ENCODE measurements at places on chromosomes 1 and 21.

DNA sequence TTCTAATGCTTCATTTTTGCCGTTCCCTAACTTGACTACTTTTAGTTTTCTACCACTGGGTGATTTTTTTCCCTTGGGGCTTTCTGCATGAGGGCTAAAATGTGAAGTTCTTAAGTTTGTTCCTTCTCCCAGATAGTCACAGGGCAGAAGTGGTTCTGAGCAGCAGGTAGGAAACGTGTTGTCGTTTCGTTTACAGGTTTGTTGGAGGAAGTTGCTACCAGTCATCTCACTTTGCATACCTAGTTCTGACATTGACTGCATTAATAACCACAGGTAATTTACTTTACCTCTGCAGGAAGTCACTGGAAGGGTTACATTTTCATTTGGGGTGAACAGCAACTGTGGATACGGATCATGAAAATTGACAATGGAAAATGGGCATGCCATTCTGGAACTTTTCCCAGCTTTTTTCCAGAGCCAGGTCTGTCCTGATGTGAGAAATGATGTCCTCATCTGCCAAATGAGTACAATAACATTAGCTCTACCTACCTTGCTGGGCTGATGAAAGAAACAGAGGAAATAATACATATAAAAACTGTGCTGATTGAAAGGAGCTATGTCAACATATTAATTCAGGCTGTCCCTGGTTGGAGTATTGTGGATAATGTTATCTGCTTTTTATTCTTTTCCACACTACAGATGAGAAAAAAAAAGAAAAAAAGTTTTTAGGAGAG, 94.2 kb downstream of the DISC1 start:
- no peak for DNase-seq

DNA sequence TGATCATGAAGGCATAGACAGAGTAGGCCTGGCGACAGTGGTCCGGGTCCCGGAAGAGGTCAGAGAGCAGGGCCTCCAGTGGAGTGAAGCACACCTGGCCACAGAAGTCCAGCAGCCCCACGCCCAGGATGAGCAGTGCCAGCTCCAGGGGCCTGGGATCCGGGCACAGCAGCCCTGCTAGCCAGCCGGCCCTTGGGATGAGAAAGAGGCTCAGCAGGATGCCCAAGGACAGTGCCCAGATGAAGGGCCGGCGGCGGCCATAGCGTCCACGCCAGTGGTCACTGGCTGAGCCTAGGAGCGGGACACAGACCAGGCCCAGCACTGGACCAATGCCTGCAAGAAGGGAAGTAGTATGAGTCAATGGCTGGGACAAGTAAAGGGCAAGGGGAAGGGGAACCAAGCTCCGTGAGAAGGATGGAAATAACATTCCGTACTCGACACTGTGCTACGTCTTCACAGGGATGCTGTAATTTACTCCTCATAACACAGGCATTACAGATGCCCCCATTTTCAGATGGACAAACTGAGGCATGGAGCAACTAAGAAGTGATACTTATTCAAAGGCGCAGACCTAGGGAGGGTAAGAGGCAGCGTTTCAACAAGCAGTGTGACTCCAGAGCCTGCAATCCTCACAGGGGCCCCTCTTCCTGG, 16.9 kb downstream of the SLC45A3 start:
- DNase-seq, result no peak

GRCh38 chr1:56340977-56341376, 238.4 kb downstream of the PLPP3 start:
- no peak for DNase-seq

- DNase-seq, result no peak
These were observed 20.3 kb upstream of the ADGRB2 start for GRCh38 chr1:31784356-31785019.

- DNase-seq, result no peak
These were observed 204.0 kb upstream of the C21orf91 start for GRCh38 chr21:18023157-18023556.

GRCh38 chr1:209748620-209749019, 7.2 kb upstream of the TRAF3IP3 start:
- no peak for DNase-seq

GRCh38 chr1:247468481-247469140, 10.7 kb upstream of the OR2B11 start:
- DNase-seq, result no peak

- no peak for DNase-seq
These were observed 60.0 kb downstream of the INTS7 start for GRCh38 chr1:211975152-211975941.

- no peak for DNase-seq
These were observed 108.2 kb downstream of the TGFBR3 start for GRCh38 chr1:91777630-91778300.

DNA sequence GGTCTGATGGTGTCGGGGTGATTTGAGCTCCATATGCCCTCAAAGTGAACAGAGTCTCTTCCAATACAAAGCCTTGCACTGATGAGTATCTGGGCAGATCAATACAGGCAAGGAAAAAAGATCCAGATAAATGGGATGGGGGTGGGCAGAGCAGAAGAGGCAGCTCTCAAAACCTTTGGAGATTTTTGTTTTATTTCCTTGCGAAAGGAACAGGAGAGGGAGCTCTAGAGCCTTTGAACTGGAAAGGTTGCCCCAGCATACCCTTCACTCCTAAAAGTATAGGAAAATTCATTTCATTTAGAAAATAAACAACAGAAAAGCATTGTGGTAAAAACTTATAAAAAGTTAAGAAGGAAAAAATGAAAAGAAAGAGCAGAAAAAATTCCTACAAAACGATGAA, 31.4 kb upstream of the OLIG2 start:
- no peak for DNase-seq

DNA sequence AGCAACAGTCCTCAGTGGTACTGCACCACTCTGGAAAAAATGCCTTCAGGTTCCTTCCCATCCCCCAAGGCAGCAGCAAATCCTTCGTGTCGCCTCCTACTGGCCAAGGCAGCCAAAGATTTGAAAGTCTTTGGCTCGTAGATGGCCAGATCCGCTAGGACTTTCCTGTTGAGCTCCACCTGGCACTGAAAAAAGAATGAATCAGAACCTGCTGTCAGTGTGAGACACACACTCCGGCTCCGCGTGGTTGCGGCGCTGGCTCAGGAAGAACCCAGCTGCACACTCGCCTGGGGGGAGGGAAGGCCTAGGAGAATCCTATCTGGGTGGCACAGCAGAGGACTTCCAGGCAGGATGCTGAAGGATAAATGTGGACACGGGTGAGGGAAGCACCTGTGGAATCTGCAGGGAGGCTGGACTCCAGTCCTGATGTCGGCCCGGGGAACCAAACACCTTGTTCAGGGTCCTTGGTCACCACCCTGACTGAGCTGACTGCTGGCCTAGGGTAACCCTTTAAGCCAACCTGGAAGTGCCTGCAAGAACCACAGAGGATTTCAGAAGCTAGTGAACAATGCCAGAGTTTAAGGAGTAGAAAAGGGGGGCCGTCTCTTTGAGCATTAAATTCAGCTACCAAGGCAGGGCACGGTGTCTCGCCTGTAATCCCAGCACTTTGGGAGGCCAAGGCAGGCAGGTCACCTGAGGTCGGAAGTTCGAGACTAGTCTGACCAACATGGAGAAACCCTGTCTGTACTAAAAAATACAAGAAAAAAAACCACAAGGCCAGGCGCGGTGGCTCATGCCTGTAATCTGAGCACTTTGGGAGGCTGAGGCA, 3.2 kb upstream of the CCNL2 start:
- DNase-seq, result no peak

DNA sequence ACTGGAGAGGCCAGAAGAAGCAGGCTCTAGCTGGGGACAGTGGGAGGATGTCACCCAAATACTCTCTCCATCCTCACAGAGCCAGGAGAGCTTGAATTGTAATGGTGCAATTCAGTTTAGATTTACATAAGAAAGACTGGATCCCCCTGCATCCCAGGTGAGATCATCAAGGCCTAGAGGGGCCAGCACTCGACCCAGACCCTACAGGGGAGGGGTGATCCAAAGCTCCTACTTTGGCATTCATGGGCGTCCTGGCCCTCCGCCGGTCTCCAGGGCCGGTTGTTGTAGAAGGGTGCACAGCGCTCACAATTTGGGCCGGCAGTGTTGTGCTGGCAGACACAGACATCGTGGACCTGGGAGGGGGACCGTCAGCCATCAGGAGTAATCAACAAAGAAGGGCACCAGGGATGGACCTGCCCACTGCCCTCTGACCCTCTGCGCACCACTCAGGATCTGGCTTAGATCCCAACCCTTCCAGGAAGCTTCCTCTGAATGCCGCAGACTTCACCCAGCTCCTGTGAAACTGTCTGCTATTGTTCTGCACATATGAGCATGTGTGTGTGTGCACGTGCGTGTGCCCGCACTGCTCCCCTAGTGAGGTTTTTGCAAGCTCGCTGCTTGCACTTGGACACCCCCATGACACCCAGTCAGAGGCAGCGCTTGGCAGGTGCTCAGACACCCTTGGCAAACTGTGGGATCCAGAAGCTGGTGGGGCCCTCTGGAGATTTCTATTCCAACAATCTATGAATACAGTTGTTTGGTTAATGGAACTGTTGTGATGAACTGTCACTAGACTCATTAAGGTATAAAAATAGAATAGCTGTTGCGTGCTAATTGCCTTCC, 21.6 kb downstream of the LAMB3 start:
- DNase-seq, result no peak

Measured in skeletal muscle cell (primary cell).